ENCODE measurements at places on chromosomes 4 and X.

DNA sequence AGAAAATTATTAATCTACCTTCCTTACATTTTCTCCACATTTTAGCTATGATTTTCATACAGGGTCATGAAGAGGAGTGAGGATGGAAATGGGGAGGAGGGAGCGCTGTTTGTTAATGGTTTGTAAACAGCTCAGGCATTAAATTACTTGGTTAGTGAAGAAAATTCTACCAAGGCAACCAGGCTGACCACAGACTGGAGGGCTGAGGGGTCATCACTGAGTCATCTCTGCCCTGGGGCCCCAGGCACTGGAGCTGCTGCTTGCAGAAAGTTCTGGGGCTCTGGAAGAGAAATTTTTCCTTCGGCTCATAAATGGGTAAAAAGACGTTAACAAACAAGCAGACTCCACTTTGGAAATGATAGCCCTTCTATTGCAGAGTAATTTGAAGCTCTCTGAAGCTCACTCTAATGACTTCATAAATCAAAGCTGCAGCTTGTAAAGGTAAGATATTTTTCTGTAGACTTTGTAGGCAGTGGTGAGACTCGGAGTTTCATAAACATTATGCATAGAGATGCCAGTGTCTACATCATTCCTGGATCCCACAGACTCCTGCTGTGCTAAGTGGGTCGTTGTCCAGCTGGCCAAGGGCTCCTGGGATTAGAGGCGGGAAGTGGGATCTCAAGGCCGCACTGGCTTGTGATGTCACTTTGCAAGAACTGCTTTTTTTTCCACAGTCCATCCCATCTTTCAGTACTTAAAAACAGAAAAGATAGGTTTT is 159.6 kb downstream of the PTTG2 start:
- DNase-seq = peak; percentile 75

DNA sequence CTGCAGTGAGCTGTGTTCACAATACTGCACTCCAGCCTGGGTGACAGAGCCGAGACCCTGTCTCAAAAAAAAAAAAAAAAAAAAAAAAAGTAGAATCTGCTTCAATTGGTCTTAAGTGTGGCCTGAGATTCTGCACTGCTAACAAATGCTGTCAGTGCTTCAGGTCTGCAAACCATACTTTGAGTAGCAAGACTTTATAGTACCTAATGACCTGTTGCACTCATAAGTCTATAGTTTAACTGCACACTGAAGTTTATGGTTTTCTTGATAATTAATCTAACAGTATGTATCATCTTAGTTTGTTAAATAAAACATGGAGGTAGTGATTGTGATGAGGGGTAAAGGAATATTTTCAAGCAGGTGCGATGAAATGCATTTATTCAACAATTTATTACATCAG is 135.6 kb downstream of the STAG2 start:
- no peak for DNase-seq

GRCh38 chr4:67325791-67326190 is 219.5 kb downstream of the CENPC start:
- DNase-seq = no peak

DNA sequence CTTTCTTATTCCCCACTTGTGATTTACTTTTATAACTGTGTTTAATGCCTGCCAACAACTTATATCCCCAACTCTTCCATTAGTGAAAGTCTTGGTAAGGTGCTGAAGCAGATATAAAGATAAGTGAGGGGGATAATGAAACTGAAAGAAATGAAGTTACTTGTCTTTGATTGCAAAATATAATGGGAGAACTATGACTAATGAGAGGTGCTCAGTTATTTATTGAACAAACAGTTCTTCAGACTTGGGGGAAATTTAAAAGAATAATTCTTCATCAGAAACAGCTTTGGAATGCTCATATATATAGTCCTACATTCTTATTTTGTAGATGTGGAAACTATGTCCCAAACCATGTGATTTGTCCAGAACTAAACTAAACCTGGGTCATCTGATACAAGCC is 213.5 kb downstream of the TEX13A start:
- no peak for DNase-seq

GRCh38 chrX:8971116-8971515 is 62.8 kb downstream of the FAM9B start:
- peak; percentile 58 for DNase-seq

- no peak for DNase-seq
Measured at GRCh38 chrX:66076801-66077200, 36.9 kb upstream of the VSIG4 start.

- no peak for DNase-seq
Measured at GRCh38 chrX:11159149-11159548, 48.0 kb downstream of the HCCS start.

- no peak for DNase-seq
Measured at GRCh38 chrX:16975233-16975632, 28.8 kb downstream of the REPS2 start.

- DNase-seq = no peak
Measured at GRCh38 chr4:90689739-90690138, 562.5 kb downstream of the CCSER1 start.

DNA sequence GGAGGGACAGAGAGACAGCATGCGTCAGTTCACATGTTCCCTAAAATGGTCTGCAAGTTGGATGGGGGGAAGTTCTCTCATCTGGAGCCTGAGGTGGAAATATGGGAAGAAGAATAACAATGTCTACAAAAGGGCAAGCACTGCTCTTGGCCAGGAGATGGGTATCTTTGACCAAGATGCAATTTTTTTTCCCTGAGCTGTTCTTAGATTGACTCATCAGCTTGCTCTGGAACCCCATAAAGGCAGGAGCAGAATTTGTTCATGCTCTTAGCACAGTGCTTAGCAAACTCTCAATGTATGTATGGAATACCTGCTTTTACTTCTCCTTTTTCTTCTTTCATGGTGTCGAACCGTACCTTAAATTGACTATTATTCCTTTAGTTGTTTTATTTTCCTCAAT is 90.5 kb upstream of the ZNF827 start:
- DNase-seq = peak; percentile 34

GRCh38 chr4:146334862-146335449 is 120.6 kb downstream of the REELD1 start:
- no peak for DNase-seq

DNA sequence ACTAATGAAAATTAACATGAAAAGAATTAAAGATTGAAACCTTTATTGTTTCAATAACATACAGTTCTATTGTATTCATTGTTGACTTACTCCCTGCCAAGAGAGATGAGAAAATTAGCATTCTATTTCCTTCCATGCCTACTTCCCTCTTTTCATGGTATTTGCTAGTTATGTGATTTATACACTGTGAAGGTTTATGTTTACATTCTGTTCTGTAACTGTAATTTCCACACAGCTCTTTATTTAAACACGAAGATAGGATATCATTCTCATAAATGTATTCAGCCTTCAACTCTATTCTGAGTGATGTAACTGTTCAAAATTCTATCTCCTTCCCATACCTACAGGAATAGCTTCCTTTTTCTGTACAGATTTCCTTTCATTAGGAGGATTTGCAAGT is 6.6 kb downstream of the CCDC110 start:
- DNase-seq = no peak

DNA sequence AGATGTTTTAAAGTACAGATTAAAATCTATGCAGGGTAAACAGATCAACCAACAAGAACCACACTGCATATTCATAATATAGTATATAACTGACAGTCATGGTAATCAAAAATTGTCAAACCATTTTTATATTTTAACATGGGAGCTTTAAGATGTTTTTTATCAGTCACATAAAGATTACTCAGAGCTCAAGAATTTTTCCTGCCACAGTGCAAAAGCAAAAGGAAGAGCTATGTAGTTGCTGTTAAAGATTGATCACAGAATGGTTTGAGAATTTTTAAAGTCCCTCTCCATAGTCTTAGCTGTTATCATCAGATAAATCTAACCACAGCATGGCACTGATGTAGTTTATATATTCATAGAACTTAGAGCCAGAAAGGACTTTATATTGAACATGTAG is 8.5 kb downstream of the RAB9B start:
- peak; percentile 46 for DNase-seq

- DNase-seq = no peak
Measured at GRCh38 chr4:94660614-94661013, 97.1 kb upstream of the BMPR1B start.

- DNase-seq = no peak
Measured at GRCh38 chr4:15186806-15187205, 184.5 kb downstream of the CPEB2 start.

DNA sequence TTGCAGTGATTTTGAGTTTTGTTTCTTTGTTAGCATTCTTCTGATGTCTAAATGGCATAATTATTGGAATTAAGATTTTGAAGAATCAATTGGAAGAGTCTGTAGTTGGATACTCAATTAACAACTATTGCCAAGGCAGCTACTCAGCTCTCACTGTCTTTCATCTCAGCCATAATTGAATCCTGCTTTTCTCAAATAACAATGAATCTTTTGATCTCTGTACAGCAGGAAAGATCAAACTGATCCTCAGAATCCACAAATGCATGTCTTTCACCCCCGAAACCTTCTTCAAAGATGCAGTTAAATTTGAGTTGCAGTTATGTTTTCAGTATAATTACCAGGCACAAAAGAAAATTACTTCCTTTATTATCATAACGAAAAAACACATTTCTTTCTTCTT is 86.2 kb downstream of the MAD2L1 start:
- no peak for DNase-seq

- DNase-seq = peak; percentile 44
Measured at GRCh38 chr4:67746797-67747495, 7.2 kb downstream of the GNRHR start.

DNA sequence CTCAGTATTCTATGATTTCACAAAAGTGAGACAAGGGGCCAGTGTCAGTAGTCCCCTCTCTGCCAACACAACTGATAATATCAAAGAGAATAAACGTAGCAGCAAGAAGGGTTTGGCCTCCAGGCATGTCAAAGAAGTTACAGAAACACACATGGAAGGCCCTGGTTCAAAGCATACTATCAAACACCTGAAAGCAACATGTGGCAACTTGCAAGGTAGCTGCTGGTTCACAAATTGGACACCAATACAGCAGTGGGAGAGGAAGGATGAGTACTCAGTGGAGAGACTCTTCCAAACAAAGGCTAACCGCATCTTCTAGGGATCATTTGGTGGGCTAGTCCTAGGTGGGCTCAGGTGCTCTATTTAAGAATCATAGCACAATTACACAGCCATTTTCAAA is 74.9 kb upstream of the MAOA start:
- no peak for DNase-seq

- DNase-seq = no peak
Measured at GRCh38 chr4:147658501-147658900, 25.5 kb downstream of the PRMT9 start.

- DNase-seq = peak; percentile 24
Measured at GRCh38 chr4:122692641-122693520, 39.6 kb upstream of the BBS12 start.

DNA sequence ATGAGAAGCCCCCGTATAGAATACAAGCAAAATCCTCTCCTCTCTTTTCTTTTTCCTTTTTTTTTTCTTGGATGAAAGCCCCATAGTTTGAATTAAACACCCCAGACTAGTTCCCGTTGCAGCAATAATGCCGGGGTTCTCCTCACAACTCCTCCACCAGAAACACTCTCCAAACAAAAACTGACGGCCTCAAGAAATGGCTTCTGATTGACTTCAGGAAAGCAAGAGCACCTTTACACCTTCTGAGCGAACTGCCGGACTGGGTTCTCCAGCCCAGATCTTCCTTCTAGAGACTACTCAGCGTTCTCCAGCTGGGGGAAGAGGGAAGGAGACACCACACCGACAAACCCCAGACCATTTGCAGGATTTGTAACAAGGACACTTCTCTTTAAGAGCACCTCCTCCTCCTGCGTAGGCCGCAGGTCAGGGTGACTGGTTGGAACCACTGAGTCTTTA is 4.0 kb downstream of the HAND2 start:
- DNase-seq = no peak

DNA sequence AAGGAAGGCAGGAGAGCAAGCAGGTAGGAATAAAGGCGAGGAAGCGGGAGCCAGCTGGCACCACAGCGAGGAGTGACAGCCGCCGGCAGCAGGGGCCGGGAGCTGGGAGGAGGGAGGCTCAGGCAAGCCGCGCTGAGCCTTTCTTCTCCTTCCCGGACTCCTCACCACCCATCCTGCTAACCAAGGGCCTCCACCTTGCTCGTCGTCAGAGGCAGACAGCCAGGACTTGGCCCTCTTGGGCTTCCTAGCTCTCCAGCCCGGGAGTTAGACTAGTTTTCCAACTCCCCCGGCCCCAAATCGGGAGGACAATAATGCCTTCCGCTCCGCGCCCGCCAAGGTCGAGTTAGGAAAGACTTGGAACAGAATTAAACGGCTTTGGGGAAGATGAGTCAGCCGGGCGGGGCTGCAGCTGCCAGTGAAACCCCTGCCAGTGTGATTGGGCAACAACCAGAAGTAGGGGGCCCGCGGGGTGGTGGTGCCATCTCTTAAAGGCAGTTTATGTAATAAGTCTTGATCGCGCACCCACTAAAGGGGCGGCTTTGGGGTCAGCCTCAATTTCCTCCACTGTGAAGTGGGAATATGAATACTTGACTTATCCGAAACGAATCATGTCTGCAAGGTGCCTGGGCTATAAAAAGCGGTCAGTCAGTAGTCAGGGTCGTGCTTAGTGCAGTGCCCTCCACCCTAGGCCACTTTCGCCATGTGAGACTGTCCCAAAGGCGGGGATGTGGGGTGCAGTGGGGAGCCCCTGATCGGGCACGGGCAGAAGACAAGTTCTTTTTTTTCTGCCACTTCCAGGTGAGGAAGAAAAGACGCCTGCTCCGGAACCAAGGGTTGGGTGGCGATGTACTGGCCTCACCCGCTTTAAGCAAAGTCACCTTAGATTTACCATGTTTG is 6.7 kb upstream of the HSD17B10 start:
- peak; percentile 25 for DNase-seq

DNA sequence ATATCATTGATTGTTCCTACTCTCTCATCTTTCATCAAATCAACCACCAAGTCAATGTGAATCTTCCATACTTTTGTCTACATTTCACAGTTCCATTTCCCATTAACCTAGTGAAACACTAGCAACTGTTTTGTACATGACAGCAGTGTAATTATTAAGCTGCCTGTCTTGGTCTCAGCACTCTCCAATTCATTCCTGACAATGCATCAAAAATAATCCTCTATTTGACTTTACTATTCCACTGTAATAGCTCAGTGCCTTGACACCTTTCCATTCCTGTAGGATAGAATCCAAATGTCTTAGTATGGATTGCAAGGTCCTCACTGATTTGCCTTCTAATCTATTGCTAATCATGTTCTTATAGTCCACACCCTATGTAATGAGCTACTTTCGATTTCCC is 2405.8 kb downstream of the PCDH7 start:
- DNase-seq = no peak

GRCh38 chr4:57462843-57463242 is 352.7 kb upstream of the IGFBP7 start:
- DNase-seq = no peak

DNA sequence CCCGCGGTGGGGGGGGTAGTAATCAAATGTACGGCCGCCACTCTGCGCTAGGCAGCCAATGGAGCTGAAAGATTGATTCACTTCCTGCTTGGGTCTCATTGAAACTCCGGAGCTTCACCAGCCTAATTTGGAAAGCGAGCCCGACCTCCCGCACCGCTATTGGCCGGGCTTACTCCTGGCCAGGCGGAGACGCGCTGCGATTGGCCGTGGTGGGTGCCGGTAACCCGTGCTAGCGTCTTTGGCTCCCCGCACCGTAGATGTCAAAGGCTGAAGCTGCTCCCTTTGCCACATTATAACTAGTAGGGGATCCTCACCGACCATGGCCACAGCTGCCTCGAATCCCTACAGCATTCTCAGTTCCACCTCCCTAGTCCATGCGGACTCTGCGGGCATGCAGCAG is at the start of gene POU3F4:
Gene POU3F4, plus strand, starts transcription at position 285 of the 400 bp plus-strand sequence. Its CDS starts 35 bp downstream, at position 320.
- DNase-seq = no peak

GRCh38 chr4:123366144-123366748 is 30.3 kb upstream of the SPRY1 start:
- no peak for DNase-seq

- DNase-seq = no peak
Measured at GRCh38 chr4:164648849-164649212, 105.1 kb upstream of the SMIM31 start.

Data from fibroblast of upper back skin (primary cell).